Stimulated activated CD8-positive, alpha-beta memory T cell treated with anti-CD3 and anti-CD28 coated beads, Interleukin-2, amount 100 ng/mL, for 1 hour (primary cell): ENCODE measurements at places on chromosomes 7 and 10.
A peak's percentile ranks its signal among the peaks of the same experiment; 100 is the strongest.

GRCh38 chr7:67021260-67021659, 24.6 kb downstream of the TYW1 start:
- DNase-seq = no peak

DNA sequence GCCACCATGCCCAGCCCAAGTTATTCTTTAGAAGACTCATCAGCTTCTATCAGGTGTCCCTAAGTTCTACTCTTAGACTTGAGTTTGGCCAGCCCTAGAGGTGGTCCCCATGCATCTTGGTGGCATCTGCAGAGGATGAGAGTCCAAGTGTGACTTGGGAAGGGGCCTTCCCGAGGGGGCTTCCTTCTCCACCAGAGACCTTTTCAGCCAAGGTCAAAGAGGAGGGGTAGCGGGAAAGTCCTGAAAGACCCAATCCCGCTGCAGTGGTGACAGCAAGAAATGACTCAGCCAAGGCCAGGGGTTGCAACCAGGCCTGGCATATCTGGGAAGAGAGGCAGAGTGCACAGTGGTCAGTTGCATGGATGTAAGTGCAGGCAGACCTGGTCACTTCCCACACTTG, 61.7 kb upstream of the MGMT start:
- no peak for DNase-seq

DNA sequence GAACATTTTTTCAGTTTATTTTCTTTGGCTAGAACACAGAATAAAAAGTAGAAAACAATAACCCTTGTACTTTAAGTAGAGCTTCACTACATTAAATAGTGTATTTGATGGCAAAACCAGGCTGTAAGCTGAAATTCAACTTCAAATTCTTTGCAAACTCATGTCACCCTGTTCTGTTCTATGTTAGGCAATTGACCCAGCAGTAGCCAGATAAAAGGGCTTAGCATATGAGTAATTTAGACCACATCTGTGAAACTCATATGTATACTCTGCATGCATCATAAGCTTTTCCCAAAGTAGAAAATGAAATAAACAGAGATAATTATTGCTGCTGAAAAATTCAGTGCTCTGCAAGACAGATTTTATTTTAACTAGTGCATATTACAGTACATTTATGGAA, 150.2 kb downstream of the GNAI1 start:
- no peak for DNase-seq

- peak; percentile 21 for DNase-seq
Observed at GRCh38 chr10:135601-136464, 578 bp downstream of the ZMYND11 start.

GRCh38 chr7:375901-376305, 85.9 kb downstream of the FOXL3 start:
- DNase-seq = no peak

DNA sequence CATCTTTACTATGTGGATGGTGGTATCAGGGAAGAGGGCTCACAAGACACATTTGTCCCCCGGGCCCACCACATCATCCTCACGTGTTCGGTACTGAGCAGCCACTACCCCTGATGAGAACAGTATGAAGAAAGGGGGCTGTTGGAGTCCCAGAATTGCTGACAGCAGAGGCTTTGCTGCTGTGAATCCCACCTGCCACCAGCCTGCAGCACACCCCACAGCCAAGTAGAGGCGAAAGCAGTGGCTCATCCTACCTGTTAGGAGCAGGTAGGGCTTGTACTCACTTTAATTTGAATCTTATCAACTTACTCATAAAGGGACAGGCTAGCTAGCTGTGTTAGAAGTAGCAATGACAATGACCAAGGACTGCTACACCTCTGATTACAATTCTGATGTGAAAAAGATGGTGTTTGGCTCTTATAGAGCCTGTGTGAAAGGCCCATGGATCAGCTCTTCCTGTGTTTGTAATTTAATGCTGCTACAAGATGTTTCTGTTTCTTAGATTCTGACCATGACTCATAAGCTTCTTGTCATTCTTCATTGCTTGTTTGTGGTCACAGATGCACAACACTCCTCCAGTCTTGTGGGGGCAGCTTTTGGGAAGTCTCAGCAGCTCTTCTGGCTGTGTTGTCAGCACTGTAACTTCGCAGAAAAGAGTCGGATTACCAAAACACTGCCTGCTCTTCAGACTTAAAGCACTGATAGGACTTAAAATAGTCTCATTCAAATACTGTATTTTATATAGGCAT, 9.1 kb upstream of the CSGALNACT2 start:
- DNase-seq = no peak

- DNase-seq = no peak
Observed at GRCh38 chr10:77188000-77188395, 449.6 kb downstream of the KCNMA1 start.

GRCh38 chr7:19413443-19413965, 268.3 kb upstream of the FERD3L start:
- DNase-seq = no peak

DNA sequence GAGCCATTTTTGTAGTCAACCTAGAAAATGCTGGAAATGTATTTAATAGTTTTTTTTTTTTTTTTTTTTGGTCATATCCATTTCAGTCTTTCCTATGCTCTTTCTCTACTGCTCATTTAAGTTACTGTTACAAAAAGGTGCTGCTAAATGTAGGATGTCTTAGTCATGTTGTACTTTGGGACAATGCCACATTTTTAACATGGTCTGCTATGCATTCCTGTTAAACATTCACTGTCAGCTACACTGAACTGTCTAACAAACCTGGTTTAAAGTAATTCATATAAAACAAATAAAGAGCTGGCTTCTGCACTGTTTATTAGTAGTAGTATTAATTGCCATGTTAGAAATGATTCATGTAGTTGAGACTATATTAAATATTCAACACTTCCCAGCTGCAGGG, 108.6 kb downstream of the NSUN6 start:
- no peak for DNase-seq

DNA sequence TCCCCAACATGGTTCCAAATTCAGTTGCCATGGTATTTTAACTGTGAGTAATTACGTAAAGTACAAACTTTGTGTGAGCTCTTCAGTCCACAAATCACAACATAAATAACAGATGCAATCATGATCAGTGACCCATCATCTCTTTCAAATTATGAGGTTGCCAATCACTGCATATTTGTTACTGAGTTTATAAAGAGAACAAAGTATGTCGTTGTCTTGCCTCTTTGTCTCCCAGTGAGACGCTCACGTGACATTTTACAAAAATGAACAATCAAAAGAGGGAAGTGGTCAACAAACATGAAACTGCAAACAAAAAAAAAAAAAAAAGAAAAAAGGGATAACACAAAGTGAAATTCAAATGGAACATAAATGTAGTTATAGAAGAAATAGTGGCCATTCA, 122.7 kb upstream of the PDSS1 start:
- no peak for DNase-seq

DNA sequence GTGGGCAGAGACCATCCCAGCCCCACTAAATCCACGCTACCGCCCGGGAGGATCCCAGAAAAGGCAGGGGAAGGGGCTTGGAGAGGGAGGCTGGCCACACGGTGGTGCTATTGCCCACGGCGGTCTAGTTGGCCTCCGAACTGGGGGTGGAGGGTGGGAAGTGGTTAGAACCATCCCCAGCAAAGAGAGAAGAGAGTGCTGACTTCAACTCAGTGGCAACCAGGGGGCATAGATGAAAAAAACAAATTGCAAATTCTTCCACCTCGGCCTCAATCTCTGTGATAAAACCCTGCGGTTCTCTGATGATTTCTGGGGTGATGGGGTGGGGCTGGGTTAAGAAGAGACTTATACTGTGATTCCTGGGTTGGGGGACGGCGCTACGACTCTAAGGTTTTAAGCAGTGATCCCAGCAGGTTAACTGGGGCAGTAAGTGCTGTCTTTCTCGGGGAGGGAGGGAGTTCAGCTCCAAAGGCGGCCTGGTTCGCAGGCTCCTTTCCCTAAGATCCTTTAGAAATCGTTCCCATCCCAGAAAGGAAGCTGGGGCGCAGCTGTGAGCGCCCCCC, 154.5 kb upstream of the LYZL2 start:
- peak; percentile 67 for DNase-seq

DNA sequence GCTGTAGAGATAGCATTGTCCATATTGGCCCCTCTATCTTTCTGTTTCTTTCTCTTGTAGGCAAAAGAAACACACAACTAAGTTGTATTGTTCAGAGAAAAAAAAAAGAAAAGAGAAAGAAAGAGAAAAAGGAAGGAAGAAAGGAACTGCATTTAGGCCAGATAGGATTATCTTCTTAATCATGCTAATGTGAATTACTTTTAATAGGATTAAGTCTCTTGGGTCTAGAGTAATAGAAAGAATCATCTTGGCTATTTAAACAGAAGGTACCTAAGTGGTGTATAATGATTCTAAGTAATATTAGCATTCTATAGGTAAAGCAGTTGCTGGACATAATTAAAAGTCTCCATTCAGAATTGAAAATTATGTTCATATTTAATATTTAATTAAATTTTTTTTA, 42.2 kb downstream of the GPR85 start:
- DNase-seq = no peak

DNA sequence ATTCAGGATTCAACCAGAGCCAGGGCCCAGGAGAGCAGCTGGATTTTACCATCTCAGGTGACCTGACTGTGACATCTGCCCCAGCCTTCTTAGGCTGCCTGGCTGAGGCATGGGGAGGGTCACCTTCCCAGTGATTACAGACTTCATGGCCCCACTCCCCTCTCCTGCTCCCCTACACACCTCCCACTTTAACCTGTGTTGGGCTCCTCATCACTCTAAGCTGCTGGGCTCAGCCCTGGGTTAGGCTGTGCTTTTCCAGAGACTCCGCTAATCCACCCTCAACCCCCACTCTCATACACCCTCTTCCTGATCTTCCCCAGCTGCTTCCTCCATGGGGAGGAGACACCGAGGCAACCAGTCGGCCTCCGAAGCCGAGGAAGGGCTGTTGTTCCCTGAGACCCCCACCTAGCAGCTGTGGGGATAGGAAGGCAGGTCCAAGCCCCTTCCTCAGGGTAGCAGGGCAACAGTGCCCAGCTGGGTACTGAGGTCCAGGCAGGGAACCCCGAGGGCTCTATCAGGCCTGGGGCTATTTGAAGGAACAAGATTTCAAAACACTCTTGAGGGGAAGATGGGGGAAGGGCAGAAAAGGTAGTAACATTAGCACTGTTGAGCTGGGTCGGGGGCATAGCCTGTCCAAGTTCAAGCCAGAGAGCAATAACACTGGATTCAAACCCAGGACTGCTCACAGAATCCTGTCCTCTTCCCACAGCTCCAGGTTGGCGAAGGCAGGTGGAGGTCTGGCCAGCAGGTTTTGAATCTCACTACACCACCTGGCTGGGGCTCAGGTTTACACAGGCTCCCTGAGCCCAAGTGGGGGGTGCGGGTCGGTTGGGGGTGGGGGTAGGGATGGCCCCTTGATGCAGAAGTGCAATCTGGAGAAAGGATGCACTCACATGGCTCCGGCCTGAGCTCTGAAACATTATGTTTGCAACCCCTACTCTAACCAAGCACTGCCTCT, 1.8 kb downstream of the IMPDH1 start:
- DNase-seq = no peak

DNA sequence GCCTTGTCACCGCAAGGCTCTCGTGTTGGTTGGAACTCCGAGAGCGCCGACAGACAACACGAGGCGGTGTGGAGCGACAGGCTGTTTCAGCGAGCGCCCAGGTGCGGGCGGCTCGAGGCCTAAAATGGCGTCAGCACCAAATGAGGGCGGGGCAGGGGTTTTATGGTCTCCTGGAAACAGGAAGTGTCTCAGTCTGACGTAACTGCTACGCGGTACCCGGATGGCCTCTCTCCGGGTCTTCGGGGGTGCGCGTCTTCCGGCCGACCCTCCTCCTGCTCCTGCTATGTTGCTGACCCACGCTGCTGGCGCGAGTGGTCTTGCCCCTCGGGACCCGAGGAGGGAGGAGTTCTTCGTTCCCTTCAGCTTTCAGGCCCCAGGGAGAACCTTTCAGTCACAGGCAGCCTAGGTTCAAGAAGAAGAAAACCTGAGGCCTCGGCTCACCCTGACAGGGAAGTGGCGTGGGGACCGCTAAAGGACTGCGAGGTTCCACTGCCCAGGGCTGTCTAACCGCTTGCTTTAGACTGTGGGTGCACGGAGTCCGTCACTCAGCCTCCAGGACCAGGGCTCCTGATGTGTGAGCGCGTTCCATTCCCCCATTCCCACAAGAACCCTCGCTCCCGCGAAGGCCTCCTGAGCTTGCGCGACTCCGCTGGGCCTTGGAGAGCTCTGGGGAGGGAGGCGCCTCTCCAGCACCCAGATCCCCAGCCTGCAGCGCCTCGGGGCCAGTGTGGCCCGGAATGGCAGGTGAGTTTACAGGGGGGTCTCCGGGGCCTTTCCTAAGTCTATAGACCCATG, 77.3 kb downstream of the GLRX3 start:
- no peak for DNase-seq

GRCh38 chr7:15874774-15875173, 188.3 kb upstream of the MEOX2 start:
- no peak for DNase-seq

- no peak for DNase-seq
Observed at GRCh38 chr7:63012633-63013183, 985.9 kb upstream of the ZNF722 start.

- no peak for DNase-seq
Observed at GRCh38 chr7:24965831-24966708, 13.9 kb downstream of the OSBPL3 start.

DNA sequence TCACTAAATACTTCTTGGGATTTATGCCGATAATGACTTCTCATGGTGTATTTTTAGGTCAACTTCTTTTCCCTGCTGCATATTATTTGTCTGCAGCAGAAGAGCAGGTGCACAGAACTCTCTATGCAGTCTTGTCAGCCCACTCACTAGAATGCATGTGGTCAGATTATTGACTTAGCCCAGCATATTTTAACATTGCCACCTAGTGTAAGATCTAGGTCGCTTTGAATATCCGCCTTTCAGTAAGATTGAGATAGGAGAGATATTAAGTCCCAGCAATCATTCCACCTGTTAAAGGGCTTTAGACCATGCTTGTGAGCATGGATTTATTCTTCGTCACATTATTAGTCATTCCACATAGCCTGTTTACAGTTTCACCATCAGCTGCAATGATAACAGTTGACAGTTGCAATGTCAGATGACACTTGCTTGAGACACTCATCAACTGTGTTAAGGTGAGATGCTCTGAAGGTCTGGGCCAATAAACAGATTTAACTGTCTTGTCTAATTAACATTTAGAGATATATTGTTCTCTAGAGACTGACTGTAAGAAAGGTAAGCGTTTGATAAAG, 491.7 kb downstream of the ARL4A start:
- DNase-seq = no peak

DNA sequence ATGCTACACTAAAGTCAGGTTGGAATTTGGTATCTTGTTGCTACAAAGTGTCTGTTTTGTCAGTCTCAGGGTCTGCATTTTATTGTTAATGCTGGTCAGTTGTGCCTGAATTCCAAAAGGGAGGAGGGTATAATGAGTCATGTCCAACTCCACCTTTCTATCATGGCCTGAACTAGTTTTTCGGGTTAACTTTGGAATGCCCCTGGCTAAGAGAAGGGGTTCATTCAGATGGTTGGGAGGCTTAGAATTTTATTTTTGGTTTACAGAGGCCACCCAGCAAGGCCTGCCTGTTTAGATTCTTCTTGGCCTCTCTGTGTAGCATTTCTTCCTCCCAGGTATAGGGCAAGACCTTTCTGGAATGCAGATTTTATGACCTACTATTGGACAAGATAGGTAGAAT, 93.2 kb downstream of the SKIDA1 start:
- DNase-seq = no peak

- no peak for DNase-seq
Observed at GRCh38 chr10:28214219-28214618, 88.6 kb downstream of the MPP7 start.

- no peak for DNase-seq
Observed at GRCh38 chr10:112593023-112593422, 146.0 kb downstream of the VTI1A start.
